Kidney epithelial cell (primary cell): ENCODE measurements at places on chromosomes 1 and 21. TPM values are rescaled to one million over a fixed set of nuclear protein-coding genes. Genes with fewer than 3 reads are reported as not detected.

The LINGO4 gene
- not detected in 2 replicates for total RNA-seq

DNA sequence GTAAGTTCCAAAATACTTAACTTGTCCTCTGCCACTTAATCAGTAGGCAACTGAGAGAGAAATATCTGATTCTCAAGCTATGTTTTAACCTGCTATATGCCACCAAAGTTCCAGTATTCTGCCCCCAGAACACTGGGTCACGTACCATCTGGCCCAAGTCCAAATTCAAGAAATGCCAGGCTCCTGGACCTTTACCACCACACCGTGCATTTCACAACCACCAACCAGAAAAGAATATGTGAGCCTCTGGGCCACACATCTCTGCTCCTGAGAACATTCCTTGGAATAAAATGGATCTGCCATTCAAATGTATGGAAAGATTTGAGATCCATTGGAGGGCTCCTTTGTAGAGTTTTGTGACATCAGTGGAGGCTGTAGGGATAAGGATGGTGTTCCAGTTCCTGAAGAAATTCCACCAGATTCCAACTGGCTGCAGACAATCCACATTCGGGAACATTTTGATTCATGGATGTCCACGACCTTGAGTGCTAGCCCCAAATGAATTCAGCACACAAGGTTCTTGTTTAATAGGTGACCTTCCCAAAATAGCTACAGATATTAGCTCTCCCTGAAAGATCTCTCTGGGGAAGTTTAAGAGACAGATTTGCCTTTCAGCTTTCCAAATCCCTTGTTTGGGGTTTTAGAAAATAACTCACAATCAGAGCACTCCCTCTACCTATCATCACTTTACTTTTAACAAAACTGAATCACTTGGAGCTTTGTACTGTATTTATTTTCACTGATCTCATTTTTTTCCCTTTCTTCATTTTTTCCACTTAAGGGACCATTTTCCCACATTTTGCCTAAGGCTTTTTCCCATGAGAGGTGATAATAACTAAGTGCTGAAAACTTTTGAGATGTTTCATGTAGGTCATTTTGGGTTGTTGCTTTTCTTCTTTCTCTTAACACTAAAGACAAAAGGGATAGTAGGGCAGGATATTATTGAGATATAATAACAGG, 128.4 kb upstream of the ZC3H11B start:
- no peak for DNase-seq

The TNNI3K gene
- total RNA-seq: 1.4 TPM in 1 of 2 replicates, not detected in the other

The PROK1 gene
- not detected in 2 replicates for total RNA-seq

The RHD gene
- not detected in 2 replicates for total RNA-seq

GRCh38 chr1:201704439-201704792, 124.5 kb upstream of the IPO9 start:
- no peak for DNase-seq

DNA sequence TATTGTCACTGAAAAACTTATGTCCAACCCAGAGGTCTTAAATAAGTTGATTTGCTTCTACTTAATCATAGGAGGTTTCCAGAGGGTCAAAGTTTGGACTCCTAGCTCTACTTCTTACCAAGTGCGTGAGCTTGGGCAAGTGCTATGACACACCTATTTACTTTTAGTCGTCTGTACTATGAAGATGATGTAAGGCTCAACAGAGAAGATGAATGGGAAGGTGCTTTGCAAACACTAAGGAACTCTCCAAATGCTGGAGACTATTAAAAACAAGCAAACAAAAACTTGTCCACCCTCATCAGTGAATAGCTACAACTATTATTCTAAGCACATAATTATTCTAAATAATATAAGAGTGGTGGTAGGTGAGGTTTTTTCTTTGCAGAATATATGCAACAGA, 232.3 kb upstream of the USP24 start:
- DNase-seq: no peak

The TCHHL1 gene
- total RNA-seq: not detected in 2 replicates

The WNT3A gene
- not detected in 2 replicates for total RNA-seq

GRCh38 chr1:56429288-56429687, 150.1 kb downstream of the PLPP3 start:
- DNase-seq: no peak

DNA sequence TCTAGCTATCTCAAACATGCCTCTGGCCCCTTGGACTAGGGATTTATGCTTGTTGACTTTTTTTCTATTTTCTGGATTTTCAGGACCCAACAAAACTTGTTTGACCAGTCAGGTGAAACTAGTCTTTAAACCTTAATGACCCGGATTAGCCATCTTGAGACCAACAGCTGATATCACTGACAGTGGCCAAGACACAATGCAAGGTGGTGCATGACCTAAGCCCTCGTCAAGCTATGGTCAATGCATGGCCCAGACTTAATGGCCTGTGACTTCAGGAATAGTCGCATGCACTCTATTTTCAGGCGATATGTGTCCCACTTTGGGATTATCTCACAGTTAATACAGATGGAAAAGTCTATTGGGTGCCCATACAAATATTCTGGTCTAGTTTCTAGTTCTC, 190.4 kb downstream of the ZBTB18 start:
- DNase-seq: no peak

DNA sequence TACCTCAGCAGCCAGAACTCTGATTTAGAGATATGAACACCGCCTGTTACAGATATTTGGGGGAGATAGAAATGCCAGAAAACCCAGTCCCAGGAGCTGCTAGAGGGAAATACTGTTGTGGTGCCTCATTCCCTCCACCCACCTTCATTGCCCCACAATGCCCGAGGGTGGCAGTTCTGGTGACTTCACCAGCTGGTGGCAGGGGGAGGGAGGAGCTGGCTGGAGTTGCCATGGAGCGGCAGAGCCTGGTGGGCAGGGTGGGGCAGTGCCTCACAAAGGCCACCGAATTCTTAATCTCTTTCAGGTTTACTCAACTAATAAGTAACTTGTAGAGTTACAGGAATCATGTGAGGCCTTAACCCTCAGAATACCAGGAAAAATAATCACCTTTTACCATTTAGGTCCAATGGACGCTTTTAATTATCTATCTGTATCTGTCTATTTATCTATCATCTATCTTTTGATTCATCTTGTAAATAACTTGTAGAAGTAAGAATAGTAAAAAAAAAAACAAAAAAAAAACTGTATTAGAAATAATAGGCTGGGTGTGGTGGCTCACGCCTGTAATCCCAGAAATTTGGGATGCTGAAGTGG, 11.7 kb upstream of the S100A11 start:
- peak; percentile 81 for DNase-seq

DNA sequence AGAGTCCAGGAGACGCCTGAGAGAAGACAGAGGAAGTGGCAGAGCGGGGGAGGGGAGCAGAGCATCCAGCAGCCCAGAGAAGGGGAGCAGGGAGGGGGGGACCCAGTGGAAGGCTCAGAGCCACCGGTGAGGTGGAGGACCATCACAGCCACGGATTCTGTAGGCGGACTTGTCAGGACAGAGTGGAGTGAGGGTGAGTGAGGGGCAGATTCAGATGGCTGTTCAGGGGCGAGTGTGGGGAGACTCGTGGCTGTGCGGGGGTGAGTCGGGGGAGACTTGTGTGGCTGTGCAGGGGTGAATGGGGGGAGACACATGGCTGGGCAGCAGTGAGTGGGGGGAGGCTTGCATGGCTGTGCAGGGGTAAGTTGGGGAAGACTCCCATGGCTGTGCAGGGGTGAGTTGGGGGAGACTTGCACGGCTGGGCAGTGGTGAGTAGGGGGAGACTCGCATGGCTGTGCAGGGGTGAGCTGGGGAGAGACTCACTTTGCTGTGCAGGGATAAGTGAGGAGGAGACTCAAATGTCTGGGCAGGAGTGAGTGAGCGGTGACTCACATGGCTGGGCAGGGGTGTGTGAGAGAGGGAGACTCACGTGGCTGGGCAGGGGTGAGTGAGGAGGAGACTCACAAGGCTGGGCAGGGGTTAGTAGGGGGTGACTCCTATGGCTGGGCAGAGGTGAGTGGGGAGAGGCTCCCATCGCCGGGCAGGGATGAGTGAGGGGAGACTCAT, 56.8 kb upstream of the ABCG1 start:
- DNase-seq: no peak

- DNase-seq: no peak
Measured at GRCh38 chr1:153774780-153775457, at the start of gene SLC27A3. Gene SLC27A3 (plus strand): TSS chr1:153775407. CDS start chr1:153775498, 91 bp downstream.

DNA sequence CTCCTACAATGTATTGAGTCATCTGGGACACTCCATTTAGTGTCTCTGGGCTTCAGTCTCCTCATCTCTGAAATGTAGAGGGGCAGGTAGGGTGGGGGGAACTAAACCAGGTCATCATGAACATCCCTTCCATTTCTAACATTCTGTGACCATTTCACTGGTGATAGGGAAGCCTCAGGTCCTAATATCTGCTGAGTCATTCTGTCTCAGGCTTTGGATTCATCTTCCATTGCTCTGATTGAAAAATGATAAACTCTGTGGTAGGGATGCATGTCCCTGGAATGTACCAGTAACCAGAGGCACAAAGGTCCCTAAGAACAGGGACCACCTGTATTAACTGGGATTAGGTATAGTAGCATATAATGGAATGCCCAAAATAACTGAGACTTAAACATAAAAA, 36.2 kb upstream of the LRRC52 start:
- no peak for DNase-seq

The MUTYH gene
- 33.3 and 34.9 TPM in 2 replicates for total RNA-seq
